ENCODE measurements at places on chromosomes 11 and 22.

DNA sequence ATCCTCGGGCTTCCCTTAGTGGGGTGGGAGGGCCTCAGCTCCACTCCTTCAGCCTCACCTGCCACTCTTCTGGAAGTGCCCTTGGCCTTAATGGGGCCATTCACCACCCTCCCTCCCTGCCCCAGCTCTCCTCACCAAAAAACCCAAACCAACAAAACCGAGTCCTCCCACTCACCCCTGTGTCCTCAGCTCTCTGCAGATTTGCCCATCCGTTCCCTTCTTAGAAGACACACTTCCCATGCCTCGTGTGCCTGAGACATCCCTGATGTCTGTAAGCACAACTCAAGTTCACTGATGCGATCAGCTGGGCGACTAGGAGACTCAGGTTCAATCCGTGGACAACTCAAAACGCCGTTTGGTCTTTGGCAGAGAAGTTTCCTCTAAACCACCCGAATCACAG is 839.2 kb downstream of the TBC1D22A start:
- no peak for DNase-seq

DNA sequence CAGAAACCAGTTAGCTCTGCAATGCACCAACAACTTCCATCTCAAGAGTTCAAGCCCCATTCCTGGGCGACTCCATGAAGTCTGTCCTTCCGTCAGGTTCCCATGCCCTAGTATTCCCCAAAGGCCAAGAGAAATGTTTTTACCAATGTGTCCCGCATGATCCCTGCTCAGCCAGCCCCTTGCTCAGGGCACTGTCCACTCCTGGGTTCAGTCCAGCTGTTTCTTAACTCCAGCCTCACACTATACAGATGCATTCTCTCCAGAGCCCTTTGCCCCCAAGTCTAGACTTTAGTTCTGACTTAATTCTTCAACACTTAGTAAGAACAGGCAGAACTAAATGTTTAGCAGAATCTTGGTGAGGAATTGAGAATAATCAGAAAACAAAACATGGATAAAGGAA is 497.5 kb downstream of the SOX6 start:
- no peak for DNase-seq

GRCh38 chr11:8206251-8207079 is 37.6 kb upstream of the RIC3 start:
- DNase-seq, result no peak

- DNase-seq, result no peak
Observed at GRCh38 chr11:31132531-31133421, 236.8 kb downstream of the DCDC1 start.

GRCh38 chr11:134100171-134100570 is 31.3 kb downstream of the JAM3 start:
- no peak for DNase-seq

- DNase-seq, result no peak
Observed at GRCh38 chr11:125193416-125193726, 28.8 kb downstream of the PKNOX2 start.

DNA sequence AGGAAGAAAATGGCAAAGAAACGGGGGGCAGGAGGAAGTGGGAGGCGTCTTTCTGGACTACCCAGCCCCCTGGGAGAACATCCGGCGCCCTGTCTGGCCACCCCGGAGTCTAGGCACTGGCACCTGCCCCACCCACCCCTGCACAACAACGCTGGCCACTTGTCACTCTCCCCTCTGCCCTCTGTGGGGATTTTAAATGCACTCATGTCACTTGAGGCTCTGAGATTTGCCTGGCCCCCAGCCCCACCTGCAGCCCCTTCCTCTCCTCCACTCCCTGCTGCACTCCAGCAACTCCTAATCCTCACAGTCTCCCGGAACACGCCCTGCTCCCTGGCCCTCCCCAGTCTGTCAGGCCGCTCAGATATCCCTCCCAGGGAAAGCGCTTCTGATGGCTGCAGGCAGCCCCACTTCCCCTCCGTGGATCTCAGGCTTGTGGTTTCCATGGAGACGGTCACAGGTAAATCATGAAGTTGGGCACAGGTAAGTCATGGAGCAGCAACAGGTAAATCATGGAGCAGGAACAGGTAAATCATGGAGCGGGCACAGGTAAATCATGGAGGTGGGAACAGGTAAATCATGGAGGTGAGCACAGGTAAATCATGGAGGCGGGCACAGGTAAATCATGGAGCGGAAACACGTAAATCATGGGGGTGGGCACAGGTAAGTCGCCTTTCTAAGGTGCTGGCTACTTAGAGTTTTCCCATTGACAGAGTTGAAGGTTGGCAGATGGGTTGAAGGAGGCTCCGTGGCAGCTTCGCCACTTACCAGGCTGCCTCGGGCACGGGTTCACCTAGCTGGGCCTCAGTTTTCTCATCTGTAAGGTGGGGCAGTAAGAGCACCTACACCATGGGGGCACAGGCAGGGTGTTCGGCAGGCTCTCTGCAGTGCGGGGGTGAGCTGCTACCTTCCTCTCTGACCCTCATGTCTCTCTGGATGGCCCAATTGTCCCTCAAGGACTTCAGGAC is 79.0 kb upstream of the SHISAL1 start:
- no peak for DNase-seq

DNA sequence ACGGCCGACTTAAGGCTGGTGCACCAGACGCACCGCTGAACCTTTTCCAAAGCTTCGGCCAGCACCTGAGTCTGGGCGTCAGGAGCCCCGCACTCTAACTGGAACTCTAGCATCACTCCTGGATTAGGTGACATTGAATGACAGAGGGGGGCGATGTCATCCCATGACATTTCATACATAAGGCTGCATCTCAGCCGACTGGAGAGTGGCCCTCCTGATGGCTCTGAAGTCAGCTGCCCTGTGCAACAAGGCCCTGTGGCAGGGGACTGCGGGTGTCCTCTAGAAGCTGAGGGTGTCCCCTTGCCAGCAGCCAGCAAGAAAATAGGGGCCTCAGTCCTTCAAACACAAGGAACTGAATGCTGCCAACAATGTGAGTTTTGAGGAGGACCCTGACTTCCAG is 10.1 kb upstream of the FADS3 start:
- DNase-seq, result no peak

DNA sequence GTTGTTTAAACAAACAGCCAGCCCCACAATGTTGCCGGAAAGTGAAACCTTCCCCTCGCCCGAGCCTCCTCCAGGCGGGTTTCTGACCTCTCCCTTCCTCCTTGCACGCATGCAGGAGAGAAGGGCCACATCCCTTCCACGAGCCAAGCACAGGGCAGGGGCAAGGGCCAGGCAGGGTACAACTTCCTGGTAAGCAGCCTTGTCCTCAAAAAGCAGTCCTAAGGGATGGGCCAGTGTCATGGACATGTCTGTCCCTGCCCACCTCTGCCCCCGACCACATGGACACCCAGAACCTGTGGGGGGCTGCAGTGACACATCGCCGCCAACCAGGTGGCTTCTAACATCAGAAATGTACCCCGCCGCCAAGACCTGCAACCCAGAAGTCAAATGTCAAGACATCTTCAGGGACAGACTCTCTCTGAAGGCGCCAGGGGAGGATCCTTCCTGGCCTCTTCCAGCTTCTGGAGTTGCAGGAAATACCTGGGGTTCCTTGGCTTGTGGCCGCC is 145.3 kb downstream of the CRYBB2 start:
- DNase-seq, result no peak

- no peak for DNase-seq
Observed at GRCh38 chr22:50173311-50173982, 2.9 kb downstream of the PANX2 start.

GRCh38 chr11:32861850-32862577 is 30.6 kb upstream of the QSER1 start:
- no peak for DNase-seq

GRCh38 chr22:49183208-49183825 is 644.4 kb downstream of the BRD1 start:
- DNase-seq, result no peak

- no peak for DNase-seq
Observed at GRCh38 chr11:120130991-120131760, 6.7 kb downstream of the TRIM29 start.

DNA sequence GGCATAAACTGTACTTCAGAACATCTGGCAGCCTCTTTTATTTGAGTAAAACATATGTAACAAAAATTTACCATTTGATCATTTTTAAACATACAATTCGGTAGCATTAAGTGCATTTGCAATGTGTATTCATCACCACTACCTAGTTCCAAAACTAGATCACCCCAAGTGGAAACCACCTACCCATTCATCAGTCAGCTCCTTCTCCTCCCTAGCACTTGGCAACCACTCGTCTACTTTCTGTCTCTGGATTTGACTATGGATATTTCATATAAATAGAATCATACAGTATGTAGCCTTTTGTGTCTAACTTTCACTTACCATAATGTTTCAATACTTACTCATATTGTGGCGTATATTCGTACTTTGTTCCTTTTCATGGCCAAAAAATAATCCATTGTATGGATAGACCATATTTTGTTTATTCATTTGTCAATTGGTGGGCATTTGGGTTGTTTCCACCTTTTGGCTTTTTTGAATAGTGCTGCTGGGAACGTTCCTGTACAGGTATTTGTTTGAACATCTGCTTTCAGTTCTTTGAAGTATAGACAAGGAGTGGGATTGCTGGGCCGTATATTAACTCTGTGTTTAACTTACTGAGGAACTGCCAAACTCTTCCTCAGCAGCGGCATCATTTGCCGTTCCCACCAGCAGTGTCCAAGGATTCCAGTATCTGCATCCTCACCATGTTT is 27.2 kb upstream of the ADORA2A start:
- no peak for DNase-seq

- DNase-seq, result no peak
Observed at GRCh38 chr22:23067023-23067650, 3.2 kb upstream of the GNAZ start.

GRCh38 chr22:46620588-46621242 is 529 bp downstream of the GRAMD4 start:
- DNase-seq, result no peak

GRCh38 chr11:64334764-64335735 is 5.0 kb upstream of the CCDC88B start:
- DNase-seq, result no peak

- DNase-seq, result no peak
Observed at GRCh38 chr11:75722669-75723042, 5.0 kb downstream of the MOGAT2 start.

GRCh38 chr22:26977741-26978376 is 320.5 kb downstream of the MIAT start:
- DNase-seq, result no peak

GRCh38 chr11:68215087-68215445 is 2.0 kb upstream of the KMT5B start:
- no peak for DNase-seq

DNA sequence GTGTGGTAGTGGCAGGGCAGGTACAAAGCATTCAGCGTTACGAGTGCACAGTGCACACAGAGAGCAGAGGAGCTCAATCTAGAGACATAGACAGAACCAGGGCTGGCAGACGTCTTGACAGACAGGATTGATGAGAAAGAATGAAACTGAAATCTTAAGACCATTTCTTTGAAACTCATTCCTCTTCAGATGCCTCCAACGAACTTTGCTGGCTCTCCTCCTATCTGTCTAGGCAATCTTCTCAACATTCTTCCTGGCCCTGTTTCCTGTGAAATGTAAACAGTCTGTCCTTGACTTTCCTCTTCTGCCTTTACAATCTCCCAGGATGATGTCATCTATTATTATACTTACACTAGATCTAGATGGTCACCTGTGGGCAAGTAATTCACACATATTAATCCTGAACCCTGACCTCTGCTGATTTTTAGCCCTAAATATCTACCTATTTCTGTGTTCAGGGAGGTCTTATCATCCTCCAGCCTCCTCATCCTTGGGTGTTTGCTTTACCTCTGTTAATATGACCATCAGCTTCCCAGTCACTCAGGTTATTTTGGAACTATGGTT is 119.5 kb downstream of the ENTHD1 start:
- DNase-seq, result no peak

- no peak for DNase-seq
Observed at GRCh38 chr11:130206141-130206540, 46.6 kb downstream of the ST14 start.

- no peak for DNase-seq
Observed at GRCh38 chr22:20811971-20812660, 38.2 kb downstream of the SERPIND1 start.

DNA sequence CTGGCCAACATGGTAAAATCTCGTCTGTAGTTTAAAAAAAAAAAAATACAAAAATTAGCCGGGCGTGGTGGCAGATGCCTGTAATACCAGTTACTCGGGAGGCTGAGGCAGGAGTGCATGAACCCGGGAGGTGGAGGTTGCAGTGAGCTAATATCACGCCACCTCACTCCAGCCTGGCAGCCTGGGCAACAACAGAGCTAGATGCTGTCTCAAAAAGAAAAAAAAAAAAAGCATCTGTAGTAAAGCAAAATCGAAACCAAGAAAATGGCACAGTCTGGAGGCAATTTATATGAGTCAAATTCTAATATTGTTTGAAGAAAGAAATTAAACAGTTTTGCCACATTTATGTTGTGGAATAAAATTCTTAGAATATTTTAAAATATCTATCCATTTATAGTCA is 365.0 kb upstream of the CHORDC1 start:
- DNase-seq, result no peak

GRCh38 chr11:12411806-12412727 is 34.7 kb downstream of the PARVA start:
- DNase-seq, result peak; percentile 24

GRCh38 chr11:118677977-118678376 is 1.5 kb downstream of the TREH start:
- no peak for DNase-seq

DNA sequence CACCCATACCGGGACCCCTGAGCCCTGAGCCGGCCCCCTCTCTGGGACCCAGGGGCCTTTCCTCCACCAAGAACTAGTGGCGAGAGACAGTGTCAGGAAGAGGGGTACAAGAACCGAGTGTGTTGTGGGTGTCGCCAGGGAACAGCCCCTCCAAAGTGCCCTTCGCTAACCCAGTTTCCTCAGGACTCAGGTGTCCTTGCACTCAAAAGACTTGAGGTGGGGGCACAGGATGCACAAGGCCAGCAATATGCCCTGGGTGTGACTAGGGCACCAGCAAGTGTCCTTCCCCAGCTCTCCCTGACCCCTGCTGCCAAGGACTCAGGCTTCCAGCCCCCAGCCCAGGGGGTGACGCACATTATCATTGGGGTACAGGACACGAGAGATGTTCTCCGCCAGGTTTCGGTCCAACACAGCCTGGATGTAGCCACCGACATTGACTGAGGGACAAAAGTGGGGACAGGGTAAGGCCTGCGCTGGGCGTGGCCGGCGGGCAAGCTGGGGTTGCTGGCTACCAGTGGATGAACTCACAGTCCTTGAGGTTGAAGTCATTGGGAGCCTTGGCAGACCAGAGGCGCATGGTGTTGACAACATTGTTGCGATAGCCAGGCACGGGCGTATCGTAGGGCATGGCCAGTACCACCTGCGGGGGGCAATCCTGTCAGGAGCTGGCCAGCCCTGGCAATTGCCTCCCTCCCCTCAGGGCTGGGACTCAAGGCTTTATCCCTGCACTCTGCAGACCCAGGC is 4.7 kb downstream of the PYGM start:
- DNase-seq, result no peak

Measured in NCI-H2081 treated with DMSO at 0.1 percent for 48 hours (cell line).